ENCODE measurements at places on chromosomes 12 and 14.

- no peak for DNase-seq
Measured at GRCh38 chr14:43204816-43205215, 1302.3 kb downstream of the FSCB start.

GRCh38 chr14:58697266-58697929, 59.6 kb downstream of the DACT1 start:
- DNase-seq = no peak

DNA sequence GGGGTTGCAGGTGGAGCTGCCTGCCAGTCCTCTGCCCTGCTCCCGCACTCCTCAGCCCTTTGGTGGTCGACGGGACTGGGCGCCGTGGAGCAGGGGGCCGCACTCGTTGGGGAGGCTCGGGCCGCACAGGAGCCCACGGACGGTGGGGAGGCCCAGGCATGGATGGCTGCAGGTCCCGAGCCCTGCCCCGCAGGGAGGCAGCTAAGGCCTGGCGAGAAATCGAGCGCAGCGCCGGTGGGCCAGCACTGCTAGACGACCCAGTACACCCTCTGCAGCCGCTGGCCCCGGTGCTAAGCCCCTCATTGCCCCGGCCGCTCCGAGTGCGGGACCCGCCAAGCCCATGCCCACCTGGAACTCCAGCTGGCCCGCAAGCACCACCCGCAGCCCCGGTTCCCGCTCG, 221.8 kb downstream of the BTG1 start:
- DNase-seq = no peak

DNA sequence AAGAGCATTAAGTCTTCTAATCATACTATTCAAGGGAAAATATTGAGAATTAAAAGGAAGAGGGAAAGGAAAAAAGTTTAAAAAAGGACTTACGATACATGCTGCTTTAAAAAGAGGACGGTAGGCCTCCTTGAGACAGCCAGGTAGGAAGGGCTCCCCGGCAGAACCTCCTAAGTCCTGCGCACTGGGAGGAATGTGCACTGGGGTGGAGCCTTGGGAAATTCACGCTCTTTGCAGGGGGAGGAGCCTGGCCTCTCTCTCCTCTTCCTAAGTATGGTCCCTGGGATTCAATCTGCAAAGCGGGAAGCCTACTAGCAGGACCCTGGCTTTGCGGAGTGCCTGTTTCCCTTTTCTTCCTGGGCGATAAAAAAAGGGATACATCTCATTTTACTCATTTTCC, 553.0 kb downstream of the RPS29 start:
- no peak for DNase-seq

- no peak for DNase-seq
Measured at GRCh38 chr14:23145794-23146350, 26.8 kb upstream of the CEBPE start.

DNA sequence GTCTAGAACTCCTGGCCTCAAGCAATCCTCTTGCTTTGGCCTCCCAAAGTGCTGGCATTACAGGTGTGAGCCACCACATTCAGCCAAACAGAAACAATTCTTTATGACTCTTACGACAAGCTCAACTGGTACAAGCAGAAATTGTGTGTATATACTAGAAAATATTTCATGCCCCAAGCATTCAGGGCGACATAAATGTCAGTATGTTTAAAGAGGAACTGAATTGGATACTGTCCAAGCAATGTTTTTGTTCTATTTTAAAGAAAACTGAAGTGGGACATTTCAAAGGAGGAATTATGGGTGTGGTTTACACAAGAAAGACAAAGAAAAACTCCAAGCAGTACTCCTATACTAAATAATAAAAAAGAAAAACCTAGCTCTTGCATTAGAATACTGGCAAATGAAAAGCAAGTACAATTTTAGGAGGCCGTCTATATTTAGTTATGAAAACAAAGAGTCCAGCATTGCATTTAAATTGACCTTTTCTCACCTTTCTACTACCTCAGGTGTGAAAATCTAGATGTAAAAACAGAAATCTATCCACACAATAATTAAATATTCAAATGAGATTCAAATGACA, 48.9 kb downstream of the PPP1R12A start:
- DNase-seq = no peak

- DNase-seq = no peak
Measured at GRCh38 chr14:43410631-43411030, 1096.5 kb downstream of the FSCB start.

DNA sequence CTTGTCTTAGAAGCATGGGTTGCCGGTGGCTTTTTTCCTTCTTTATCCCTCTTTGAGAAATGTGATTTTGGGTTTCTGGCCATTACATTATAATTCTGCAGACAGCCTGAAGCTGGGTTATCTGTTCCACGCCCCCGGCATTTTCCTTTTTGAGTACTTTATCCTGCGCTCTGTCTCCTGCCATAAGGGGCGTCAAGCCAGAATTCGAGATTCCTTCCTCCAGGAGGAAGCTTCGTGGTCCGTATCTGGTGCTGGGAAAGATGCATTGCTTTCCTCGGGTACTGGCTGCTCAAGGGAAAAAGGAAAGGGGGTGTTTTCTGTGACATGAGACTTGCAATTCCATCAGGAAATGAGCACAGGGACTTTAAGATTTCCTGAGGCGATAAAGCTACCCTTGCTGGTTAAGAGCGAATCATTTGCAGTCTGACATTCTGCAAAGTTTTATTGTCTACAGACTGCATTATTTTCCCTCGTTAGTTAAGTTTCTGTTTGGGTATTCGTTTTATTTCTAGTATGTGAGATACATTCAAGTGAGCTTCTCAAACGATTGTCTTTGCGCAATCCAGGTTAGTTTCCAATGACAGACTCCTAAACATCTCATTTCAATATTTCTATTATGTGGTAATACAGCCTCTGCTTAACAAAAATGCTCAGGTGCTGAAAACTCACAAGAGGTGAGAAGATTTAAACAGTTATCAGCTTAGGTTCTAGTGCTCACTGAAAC, 694 bp downstream of the AKAP5 start:
- no peak for DNase-seq

- no peak for DNase-seq
Measured at GRCh38 chr12:108805136-108805535, 52.2 kb downstream of the SSH1 start.

- DNase-seq = no peak
Measured at GRCh38 chr12:57545809-57546437, 1.1 kb downstream of the DCTN2 start.

DNA sequence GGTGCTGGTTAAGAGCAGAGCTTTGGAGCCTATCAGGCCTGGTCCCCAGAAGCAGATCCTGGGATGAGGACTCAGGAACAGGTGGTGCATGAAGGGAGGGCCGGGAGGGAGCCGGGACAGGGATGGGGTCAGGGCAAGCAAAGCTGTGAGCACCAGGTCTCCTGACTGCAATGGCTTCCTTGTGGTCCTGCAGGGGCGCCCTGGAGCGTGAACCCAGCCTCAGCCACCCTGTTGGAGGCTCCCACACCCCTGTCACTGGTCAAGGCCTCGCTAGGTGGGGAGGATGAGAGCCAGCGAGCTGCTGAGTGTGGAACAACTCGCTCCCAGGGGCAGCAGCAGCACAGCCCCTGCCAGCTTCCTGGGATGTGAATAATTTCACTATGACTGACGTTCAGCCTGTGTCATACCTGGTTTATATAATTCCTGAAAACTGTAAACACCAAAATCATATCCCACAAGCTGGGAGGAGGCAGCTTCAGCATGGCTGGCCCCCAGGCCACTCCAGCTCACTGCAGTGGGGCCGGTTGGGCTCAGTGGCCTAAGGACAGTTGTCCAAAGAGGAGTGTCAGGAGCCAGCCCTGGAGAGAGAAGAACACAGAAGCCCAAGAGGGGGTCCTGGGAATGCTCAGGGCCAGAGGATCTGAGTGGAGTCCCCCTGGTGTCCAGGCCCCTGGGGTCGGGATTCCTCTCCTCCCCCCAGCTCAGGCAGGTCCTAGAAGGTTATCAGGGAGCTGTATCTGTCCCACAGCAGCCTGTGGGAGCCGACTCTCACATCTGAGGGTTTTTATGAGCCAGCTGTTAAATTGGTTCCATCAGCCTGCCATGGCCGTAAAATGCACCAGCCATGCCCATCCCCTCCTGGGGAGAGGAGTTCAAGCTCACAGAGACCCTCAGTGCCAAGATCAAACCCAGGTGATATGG, 272.9 kb downstream of the ADGRD1 start:
- DNase-seq = no peak

GRCh38 chr14:69887740-69888657, 8.8 kb downstream of the SMOC1 start:
- no peak for DNase-seq

GRCh38 chr12:64304571-64304970, 82.5 kb upstream of the KICS2 start:
- no peak for DNase-seq

GRCh38 chr14:79543348-79543747, 668.0 kb downstream of the DIO2 start:
- DNase-seq = no peak

DNA sequence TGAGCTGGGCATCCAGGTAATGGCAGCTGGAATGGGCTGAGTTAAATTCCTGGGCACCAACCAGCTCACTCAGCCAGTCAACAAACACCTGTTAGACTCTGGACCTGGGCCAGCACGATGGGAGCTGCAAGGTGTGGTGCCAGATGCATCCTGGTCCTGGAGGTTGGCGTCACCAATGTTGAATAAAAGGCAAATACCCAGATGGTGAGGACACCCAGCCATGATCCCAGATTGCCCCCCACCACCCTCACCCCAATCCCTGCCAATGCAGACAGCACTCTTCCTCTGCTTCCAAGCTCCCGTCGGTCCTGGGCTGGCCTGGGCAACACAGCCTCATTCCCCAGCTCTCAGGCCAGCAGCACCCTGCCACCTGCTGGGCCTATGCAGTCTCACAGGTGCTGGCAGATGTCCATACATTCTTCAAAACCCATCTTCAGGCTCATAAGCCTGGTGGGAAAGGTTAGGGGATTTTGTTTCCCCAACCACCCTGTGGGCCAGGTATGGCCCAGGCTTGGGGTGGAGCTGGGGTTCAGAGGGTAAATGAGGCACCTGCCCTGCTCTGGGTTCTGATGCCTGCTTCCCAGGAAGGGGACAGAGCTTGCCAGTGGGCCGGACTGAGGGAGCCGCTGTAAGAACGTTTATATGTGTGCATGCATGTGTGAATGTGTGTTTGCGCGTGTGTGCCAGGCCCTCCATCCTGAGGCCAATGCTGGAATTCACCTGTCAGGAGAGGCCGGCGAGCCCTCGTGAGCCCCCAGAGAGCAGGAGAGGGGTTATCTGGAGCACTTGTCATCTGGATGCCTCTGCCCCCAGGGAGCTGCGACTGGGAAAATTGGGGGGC, 58.0 kb downstream of the LGMN start:
- DNase-seq = no peak

- DNase-seq = no peak
Measured at GRCh38 chr12:87201598-87201997, 827.6 kb downstream of the C12orf50 start.

DNA sequence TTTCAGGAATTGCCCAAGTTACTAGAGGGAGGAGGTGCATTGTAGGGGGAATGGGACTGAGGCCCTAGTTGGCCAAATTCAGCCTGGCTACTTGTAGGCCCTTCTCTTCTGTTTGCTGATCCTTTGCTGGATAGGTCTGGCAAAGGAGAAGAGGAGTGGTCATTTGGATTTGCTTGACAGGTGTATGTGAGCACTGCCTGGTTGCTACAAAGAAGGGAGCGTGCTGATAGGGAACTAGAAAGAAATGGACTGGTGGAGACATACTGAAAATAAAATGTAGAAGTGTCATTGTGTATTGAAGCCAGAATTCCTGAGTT, 3.6 kb downstream of the PSMA6 start:
- no peak for DNase-seq

DNA sequence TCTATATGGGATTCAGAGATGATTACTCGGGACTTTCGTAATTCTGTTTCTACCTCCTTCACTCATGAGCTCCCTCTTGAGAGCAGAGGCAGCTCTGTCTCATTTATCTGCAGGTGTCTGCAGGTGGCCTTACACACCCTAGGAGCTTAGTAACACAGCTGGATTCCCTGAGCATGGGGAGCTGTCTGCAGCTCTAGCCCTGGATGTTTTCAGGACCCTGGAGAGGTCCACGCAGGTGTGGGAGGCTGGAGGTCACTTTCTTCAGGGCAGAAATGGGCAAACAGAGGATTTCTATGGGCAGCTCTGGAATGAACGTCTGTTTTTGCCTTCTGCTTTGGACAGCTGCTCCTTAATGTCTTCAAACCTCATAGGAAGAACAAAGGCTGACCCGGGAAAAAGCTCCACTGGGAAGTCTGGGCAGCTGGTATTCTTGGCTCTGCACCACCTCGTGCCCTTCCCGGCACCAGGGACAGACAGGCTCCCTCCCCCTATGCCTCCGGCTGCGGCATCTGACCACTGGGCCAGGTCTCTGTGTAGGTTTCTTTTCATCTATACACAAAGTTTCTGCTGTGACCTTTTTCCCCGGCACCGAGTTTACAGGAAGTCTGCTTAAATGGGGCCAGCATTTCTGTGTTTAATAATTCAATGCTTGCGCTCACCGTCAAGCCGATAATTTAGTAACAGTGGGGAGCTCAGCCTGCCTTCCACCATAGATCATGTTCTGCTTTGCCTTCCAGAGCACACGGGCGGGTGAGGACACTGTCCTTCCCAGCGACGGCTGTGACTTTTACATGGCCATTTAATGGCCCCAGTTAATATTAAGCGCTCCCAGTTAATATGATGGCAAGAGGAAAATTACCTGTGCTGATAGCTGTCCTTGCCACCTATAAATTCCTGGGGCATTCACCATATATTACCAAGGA, 320.2 kb upstream of the SFSWAP start:
- DNase-seq = peak; percentile 68

Measured in mesothelial cell of epicardium (in vitro differentiated cells).